ENCODE measurements at places on chromosomes 16 and 17.

GRCh38 chr16:79758615-79759346, 158.2 kb upstream of the MAF start:
- no peak for DNase-seq

DNA sequence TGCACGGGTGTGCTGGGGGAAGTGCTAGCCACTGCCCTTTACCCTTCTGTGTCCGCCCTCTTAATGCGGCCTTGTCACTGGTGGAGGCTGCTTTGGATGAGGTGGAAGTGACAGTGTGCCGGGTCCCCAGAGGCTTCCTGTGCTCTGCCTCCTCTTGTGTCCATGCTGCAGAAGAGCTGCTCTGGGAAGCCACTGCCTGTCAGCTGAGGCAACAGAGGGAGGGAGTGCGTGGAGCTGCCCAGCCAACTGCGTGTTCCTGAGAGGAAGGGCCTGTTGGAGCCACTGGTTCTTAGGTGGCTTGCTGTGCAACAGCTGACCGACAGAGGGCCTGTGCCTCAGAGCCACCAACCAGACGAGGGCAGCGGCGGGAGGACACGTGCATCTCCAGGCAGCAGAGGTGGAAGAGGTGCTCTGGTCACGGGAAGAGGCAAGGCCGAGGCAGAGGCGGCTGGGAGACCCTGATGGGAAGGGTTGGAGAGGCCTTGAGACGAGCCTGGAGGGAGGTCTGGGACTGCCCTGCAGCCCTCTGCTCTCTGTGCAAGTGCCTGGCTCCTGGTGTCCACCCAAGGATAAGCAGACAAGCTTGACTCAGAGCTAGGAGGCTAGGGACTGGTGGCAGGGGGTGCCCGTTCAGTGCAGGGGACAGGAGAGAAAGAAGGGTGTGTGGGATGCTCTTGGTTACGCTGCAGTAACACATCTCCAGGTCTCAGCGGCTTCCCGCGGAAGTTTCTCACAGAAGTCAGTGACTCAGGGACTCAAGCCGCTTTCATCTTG, 25.4 kb downstream of the B9D1 start:
- no peak for DNase-seq

DNA sequence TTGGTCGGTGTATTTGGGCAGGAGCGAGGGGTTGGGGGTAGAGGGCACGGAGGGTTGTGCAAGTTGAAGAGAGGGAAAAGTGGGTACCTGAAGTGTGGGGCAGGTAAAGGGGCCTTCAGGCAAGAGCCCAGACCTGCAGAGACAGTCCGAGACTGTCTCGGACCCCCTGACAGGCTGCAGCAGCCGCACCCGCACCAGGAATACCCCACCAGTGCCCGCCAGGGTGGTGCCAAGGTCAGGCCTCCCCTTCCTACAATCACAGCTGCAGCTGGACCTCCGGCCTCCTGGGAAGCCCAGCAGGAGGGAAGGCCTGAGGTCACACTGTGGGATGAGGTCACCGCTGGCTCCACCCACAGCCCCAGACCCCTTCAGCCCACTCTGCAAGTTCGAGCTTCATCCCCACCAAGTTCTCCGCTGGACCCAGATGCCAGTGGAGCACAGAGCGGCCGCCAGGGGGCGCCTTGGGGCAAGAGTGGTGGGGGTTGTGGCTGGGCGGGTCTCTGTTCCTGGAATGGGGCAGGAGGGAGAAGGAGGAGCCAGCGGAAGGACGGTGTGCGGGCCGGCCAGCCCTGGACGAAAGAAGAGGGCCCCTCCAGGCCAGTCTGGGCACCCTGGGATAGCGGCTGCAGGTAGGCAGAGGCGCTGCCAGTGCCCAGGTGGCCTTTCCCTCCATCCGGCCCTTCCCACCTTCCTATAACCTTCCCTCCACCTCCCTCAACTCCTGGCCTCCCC, at the start of gene HSD3B7:
Gene HSD3B7, plus strand, starts transcription at position 539 of the 732 bp plus-strand sequence. CDS start 452 bp downstream, outside the sequence.
- DNase-seq, result no peak

DNA sequence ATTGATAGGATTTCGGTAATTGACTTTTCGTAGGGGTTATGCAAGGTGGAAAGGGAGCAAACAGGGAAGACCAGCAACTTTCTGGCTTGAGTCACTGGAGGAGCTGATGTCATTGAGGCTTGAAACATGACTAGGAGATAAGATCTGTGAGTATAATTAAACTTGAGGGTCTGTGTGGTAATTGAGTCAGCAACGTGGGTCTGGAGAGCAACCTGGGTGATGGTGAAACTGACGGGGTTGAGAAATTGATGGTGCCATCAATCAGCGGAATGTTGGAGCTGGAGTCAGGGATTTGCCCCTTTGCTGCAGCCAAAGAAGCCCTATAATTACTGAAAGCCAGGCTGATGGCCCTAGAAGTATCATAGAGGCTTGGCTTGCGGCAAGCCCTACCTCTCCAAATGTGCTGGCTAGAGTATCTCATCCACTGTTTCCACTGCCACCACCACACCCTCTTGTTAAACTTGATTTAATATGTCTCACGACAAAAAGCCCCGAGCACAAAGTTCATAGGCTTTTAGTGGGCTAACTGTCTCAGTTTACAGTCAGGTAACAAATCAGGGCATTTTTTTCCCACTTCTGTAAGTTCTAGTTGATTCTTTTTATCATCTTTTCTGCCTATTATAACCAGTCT, 186.9 kb upstream of the ELAC2 start:
- DNase-seq, result no peak

DNA sequence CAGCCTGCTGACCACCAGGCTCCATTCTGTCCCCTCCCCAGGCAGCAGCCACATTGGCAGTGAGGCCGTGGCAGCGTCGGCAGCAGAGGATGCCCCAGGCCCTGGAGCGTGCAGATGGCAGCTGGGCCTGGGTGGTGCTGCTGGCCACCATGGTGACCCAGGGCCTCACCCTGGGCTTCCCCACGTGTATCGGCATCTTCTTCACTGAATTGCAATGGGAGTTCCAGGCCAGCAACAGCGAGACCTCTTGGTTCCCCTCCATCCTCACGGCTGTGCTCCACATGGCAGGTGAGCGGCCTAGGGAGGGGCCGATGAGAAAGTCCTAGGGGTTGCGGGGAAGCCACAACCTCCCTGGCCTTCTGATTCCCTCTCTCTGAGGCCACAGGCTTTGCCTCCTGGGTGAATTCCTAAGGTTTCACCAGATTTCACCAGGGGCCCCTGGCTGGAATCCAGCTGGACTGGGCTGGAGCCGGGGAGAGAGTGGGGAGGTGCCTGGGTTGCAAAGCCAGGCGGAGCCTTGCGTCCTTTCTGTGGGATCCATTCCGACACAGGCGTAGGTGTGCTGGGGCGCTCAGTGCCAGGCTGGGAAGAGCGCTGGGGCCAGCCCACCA, 5.9 kb downstream of the SLC16A5 start:
- no peak for DNase-seq

- DNase-seq, result no peak
Observed at GRCh38 chr16:46745617-46746016, 2.5 kb downstream of the MYLK3 start.

- no peak for DNase-seq
Observed at GRCh38 chr17:81807839-81808238, 3.9 kb downstream of the GCGR start.

DNA sequence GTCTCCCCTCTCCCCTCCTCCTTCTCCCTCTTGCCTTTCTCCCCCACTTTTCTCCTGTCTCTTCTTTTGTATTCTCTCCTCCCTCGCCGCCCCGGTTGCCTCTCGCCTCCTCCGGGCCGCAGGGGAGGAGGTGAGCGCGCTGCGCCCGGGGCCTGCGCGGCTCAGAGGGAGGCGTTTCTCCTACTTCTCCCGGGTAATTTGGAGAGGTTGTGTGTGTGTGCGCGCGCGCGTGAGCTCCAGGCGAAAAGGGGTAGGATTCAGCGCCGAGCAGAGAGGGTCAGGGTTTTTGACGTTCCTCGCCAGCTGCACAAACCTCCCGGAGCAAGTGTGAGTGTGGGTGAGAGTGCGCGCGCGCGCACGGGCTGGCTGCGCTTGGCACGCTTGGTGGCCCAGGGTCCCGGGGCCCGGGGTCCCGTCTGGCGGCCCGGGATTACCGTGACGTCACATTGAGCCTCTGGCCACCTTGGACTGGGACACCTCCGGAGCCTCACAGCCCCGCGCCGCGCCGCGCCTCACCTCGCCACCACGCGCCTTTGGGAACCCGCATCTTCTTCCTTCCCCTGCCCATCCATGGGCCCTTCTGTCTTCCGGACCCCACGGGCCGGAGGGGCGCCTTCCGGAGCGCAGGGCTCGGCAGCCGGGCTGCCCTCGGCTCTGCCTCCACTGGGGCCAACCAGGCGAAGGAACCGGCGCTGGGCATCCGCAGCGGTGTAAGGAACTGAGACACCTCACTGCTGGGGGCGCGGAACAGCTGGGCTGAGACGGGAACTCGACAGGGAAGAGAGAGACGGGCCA, 479 bp downstream of the IRX6 start:
- no peak for DNase-seq

DNA sequence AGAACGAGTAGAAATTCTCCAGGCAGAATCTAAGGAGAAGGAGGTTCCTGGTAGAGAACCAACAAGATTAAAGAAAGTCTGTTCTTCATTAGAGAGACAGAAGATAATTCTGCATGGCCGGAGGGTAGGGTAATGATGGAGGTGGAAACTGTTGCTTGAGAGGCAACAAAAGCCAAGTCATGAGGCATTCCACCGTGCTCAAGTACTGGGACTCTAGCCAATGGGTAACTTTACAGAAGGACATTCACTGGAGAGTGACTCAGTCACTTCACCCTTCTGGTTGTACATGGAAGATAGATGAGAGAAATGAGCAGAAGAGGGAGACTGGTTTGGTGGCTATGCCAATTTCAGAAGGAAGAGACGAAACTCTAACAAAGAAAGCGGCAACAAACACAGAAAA, 53.6 kb upstream of the ANKFN1 start:
- DNase-seq, result no peak

Data from glomerular endothelial cell (primary cell).